ENCODE measurements at places on chromosomes 5 and 9. TPM values are rescaled to one million over a fixed set of nuclear protein-coding genes. Genes with fewer than 3 reads are reported as not detected.

GRCh38 chr9:137948642-137949041 lies 71.1 kb downstream of the CACNA1B start:
- H3K4me3 ChIP-seq = no peak overlapping the region
- no peaks in the 10 kb centered on the region for H3K4me1 ChIP-seq
- no peak overlapping the region for H3K27ac ChIP-seq
- H3K36me3 ChIP-seq = no peaks in the 10 kb centered on the region
- no peak for DNase-seq

Gene PDZD2
- total RNA-seq = not detected

- H3K36me3 ChIP-seq = peaks cover 93% of the 10 kb centered on the region
- no peaks in the 10 kb centered on the region for H3K27me3 ChIP-seq
- no peak for DNase-seq
- H3K27ac ChIP-seq = no peak overlapping the region
- H3K4me1 ChIP-seq = no peaks in the 10 kb centered on the region
These were observed 64.5 kb downstream of the ERAP1 start for GRCh38 chr5:96743065-96743768.

DNA sequence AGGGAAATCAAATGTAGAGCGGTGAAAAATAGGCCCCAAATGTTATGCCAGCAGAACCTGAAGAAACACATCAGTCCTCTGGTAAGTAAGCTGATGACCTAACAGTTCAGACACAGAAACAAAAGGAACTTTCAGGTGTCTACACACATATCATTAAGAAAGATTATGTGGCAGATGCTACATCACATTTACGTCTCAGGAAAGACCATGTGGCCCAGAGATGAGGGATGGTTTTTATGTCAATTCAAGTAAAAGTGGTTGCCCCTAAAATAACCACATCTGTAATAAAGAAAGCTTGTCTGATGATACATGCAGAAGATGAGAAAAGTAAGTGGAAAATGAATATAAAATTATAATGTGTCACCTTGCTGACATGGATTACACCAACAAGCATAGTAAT lies 31.4 kb downstream of the GNAQ start:
- DNase-seq = no peak
- H3K4me1 ChIP-seq = peaks cover 9% of the 10 kb centered on the region
- peaks cover 3% of the 10 kb centered on the region for H3K27me3 ChIP-seq
- no peak overlapping the region for H3K27ac ChIP-seq

DNA sequence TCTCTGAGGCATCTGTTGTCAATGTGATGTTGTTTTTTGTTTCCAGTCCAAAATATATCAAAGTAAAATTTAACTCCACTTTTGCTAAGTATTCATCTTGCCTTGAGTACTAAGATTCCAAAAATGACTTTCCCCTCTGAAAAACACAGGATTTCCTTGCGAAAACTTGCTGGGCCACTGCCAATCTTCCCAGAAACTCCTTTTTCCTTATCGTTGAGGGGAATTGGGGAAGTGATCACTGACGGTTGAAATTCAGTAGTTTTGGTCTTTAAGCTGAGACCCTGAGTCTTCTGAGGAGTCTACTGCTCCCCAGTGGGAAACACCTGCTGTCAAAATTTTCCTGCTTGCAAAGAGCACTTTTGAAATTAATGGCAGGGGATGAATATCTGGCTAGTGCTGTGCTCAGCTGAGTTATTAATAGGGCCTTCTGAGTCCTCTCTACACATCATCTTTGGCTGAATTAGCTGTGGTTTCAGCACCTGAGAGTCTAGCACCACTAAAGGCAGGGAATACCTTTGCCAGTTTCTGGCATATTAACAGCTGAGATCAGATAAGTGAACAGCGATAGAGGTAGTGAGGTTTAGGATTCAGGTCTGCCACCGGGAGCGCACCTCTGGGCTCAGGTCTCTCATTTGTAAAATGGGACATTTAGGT lies 18.0 kb downstream of the TLR4 start:
- H3K4me3 ChIP-seq = no peak overlapping the region
- H3K27me3 ChIP-seq = peaks cover 16% of the 10 kb centered on the region
- no peak overlapping the region for H3K27ac ChIP-seq
- no peaks in the 10 kb centered on the region for H3K36me3 ChIP-seq

DNA sequence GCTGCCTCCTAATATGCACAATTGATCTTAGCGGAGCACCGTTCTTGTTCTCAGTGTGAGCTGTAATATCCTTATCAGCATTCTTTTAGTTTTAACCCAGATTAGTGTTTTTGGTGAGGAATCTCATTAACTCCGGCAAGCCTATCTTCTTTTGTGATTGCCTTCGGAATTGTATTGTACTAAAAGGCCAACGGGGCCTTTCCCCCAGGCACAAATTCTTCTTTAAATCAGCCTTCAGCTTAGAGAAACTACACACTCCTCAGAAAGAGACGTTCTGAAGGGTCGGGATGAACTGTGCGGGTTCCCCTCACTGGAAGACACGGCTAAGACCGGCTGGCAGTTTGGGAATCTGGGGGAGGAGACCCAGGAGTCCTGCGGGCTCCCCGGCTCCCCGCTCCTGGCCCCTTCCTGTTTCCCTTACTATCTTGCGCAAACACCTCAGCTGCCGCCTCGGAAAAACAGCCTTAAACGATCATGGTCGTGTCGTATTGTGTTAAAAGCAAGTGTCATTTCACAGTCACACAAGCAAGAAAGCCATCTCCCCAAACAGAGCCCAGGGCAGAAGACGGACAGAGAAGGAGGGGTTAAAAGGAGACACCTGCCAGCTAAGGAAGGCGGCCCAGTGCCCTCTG lies 353.1 kb upstream of the IRX2 start:
- no peaks in the 10 kb centered on the region for H3K27me3 ChIP-seq
- no peak for DNase-seq
- H3K36me3 ChIP-seq = no peaks in the 10 kb centered on the region

Data from B cell (primary cell).